Left cardiac atrium (tissue), 4 donors: ENCODE measurements at places on chromosomes 5 and 9. TPM values are rescaled to one million over a fixed set of nuclear protein-coding genes. Genes with fewer than 3 reads are reported as not detected.

The DYNC2I2 gene
- 12.8 TPM for total RNA-seq

The OBP2B gene
- total RNA-seq = not detected

GRCh38 chr9:25990376-25990775, 312.1 kb upstream of the TUSC1 start:
- no peak for DNase-seq

DNA sequence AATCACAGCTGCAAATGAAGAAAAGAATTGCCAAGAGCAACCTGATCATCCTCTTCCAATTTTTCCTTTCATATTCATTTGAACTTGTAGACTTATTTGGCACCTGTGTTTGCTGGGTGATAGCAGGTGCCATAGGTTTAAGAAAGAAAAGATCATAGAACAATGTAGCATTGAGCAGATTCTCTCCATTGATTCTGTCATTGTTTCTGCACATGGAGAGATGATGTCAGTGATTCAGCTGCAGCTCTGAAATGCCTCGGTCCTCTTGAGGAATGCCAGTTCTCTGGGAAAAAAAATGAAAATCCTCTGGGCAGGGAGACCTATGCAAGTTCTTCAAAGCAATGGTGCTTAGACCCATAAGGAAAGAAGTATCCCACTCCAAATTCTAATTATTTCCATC, 418.1 kb upstream of the KLF4 start:
- no peak for DNase-seq

- DNase-seq = no peak
Observed at GRCh38 chr9:20987521-20987920, 43.9 kb downstream of the HACD4 start.

- no peak for DNase-seq
Observed at GRCh38 chr9:9478741-9479140, 1134.1 kb downstream of the PTPRD start.

DNA sequence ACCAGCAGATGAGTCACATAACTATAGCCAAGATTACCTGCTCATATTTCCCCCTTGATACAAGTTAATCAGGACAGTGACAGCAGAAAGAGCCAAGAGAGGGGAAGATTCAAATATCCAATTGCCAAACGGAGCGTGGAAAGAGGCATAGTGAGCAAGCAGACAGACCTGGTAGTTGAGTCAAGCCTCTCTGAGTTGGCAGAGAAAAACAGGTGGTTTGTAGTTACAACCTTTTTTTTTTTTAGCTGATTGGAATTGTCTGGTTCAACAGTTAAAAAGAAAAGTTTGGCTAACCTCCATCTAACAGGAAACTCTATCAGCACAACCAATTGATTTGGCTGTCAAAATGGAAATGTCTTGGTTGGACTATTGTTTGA, 272.1 kb downstream of the TLE1 start:
- DNase-seq = no peak

DNA sequence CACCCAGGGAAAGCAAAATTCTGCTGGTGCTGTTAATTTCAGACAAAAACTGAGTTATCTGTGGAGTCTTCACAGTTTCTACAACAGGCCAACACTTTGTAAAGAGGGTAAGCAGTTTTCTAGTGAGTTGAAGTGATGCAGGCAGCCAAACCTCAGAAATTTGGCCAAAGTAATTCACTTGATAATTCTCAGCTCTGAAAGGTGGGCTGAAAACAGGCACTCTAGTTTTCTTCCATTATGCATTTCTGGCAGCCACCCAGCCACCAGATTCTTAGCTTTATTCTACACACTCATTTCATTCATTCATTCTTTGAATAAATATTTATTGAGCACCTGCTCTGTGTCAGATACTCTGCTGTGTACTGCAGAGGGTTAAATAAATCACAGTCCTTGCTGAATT, 184.2 kb downstream of the RAB3C start:
- no peak for DNase-seq

GRCh38 chr9:2386566-2386965, 235.0 kb upstream of the VLDLR start:
- DNase-seq = no peak

DNA sequence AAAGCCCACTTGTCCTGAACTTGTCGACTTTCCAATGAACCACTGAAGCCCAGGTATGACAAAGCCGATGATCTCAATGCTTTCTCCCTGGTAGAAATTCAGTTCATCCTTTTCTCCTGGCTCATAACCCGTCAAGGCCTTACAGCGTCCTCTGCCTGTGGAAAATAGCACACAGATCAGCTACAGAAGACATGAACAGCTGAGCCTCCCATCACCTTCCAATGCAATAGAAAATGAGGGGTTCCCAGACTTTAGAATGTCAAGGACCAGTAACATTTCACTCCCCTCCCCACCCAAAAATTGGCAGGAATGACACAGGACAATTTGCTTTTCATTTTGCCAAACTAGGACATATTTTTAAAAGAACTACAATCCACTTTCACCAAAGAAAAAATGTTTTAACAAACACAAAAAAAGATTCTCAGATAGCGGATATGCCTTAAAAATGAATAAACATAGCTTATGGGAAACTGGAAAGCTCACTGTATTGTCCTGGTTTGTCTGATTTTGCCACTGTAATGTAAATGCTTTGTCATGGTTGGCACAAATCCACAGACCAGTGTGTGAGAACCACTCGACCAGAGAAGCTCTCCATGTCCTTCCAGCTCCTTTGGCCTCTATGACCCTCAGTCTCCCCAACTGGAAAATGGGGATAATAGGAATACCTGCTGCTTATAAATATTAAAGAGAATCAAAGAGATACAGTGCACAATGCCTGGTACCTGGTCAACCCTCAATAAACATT, 24.4 kb downstream of the SH3TC2 start:
- no peak for DNase-seq

The IZUMO3 gene
- not detected for total RNA-seq

The NR6A1 gene
- total RNA-seq = 1.3 TPM

The LARP1 gene
- total RNA-seq = 105 TPM

- no peak for DNase-seq
Observed at GRCh38 chr5:17727098-17727497, 92.8 kb downstream of the TAF11L14 start.

The PCSK5 gene
- total RNA-seq = 7.9 TPM

DNA sequence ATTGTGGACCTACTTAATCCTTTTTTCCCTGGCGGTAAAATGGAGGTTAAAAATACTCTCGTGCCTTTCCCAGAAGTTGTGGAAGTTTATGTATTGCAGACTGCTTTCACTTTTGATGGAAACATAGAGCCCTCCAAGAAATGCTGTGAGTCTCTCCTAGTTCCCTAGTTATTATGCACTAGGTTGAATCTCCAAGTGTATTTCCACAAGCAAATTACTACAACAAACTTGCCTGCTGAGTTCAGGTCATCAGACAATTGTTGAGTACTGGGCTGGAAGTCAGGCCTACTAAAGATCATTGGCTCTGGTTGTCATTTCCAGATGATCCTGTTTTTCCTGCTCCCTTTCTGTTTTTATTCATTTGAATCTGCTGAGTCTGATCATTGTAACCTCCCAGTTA, 104.1 kb downstream of the CD180 start:
- no peak for DNase-seq

DNA sequence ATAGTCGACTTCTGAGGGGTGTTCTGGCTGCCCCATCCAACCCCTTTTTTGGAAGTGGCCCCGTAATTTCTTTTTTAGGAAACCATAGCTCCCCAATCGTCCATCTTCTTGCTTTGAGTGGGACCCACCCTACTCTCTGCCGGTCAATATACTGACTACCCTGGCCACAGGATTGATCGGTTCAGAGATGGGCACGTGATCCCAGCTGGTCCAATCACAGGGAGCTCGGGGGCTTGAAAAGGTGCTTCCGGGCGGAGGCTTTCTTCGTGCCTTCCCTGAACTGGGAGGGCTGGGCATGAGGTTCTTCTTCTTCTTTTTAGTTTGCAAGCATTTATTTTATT, 78.7 kb upstream of the SH3PXD2B start:
- no peak for DNase-seq

The MYORG gene
- 5.5 TPM for total RNA-seq

DNA sequence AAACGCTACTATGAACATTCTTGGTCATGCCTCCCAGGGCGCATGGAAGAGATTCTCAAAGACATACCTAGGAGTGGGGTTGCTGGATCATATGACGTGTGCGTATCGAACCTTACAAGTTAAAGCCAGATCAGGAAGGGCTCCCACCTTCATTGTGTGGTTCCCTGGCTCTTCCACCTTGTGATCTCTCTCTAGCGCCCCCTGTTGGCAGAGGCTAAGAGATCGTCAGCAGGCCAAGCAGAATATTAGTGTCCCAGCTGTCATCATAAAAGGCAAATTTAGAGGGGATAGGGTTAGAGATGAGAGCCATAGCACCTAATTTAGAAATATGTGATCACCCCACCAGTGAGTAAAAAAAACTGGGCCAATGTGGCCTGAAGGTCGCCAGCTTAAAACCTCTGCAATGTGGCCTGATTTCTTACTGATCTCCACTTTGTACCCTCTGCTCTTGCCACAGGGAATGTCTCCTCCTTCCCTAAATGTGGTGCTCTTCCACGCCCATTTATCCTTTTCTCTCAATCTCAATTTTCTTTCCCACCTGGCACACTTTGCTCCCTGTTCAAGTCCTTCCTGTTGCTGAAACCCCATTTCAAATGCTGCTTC, 91.7 kb upstream of the SHB start:
- peak; percentile 73 for DNase-seq

- peak; percentile 48 for DNase-seq
Observed at GRCh38 chr9:127567730-127568617, 44.1 kb upstream of the STXBP1 start.

The CDC26 gene
- total RNA-seq = 33.3 TPM

The PCAT7 gene
- total RNA-seq = not detected

DNA sequence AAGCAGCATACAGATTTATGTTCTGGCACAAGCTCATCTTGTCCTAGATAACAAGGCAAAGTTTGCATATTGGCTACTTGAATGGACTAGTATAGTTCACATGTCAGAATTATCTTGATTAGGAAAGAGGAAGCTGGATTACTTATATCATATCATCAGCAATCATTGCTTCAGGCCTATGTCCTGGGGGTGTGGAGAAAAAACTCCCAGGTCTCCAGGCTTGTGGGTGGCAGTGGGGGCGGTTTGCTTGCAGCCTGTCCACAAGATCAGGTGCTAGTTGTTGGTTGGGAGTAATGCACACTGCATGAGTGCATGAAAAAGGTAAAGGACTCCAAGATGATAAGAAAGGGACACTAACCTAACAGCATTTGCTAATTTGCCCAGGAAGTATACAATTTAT, 326.4 kb upstream of the PDE4D start:
- DNase-seq = no peak

DNA sequence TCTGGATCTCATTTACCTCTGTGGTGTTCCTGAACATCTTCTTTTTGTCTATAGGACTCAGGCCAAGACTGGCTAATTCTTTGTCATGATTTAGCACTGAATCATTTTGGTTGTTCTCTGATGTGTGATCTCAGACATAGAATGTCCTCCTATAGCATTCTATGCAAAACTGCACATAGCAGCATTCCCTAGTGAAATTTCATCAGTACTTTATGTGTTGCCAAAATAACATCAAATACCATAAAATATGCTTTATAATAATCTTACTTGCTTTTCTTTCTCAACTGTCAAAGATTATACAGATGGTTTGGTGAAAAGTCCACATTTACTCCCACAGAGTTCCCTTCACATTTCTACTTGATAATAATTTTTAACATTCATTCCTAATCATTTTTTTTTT, 115.7 kb upstream of the MPDZ start:
- DNase-seq = no peak

DNA sequence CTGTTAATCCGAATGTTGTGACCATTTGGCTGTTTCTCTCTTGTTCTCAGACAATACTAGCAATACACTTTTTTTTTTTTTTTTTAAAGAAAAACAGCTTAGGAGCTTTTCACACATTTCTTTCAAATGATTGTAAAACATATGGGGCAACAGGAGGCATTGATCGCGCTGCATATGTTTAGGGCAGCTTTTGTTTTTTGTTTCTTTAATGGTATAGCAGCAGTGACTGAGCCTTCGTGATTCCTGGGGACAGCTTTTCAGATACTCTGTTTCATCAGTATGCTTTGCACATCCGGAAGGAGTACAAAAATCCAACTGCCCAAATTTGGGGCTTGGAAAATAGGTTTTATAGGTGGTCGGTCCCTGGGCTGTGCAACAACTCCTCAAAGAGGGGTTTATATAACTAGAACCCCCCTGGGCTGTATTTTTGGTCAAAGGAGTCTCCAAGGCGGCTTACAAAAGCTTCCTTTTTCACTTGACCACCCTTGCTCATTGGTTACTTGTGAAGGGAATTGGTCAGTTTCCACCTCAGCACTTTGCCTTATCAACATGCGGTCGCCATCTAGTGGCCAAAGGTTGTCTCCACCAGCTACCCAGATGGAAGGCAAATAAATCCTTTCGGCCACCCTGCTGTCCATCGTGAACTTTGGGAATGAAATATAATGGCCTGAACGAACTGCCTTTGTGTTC, 91.8 kb downstream of the PDE6A start:
- peak; percentile 80 for DNase-seq

The RMI1 gene
- 3.8 TPM for total RNA-seq

GRCh38 chr9:134283111-134283515, 43.1 kb upstream of the RXRA start:
- peak; percentile 81 for DNase-seq

DNA sequence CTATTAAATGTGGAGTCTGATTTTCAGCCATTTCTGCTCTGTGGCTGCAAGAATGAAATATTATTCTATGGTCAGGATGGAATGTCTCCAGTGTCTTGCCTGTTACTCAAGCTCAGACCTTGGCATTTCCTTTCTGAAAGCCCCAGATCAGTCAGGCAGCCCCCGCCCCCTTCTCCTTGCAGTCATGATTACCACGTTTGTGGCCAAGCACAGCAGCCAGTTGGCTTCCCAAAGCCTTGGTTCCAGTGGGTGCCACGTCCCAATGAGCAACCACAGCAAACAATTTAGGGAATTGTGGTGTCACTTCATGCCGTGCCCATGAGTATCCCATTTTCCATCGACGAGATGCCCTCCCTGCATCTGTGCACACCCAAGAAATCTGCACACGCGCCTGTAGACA, 9.7 kb upstream of the OBP2A start:
- no peak for DNase-seq

- DNase-seq = no peak
Observed at GRCh38 chr5:16690243-16690852, 73.6 kb upstream of the RETREG1 start.

The PDCD1LG2 gene
- 3.3 TPM for total RNA-seq

DNA sequence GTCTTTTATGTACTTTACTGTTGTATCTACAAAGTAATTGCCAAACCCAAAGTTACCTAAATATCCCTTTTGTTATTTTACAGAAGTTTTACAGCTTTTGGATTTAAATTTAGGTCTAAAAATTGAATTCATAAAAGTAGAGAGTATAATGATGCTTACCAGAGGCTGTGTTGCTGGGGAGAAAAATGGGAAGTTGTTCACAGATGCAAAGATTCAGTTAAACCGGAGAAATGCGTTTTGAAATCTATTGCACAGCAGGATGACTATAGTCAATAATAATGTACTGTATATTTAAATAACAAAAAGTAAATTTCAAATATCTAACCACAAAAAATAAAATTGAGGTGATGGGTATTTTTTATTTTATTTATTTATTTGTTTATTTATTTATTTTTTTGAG, 2.6 kb upstream of the ANKRD18A start:
- DNase-seq = no peak

GRCh38 chr9:86732514-86733171, 214.7 kb downstream of the GAS1 start:
- DNase-seq = no peak

- no peak for DNase-seq
Observed at GRCh38 chr9:82621447-82621846, 441.5 kb downstream of the RASEF start.
